Kidney epithelial cell (primary cell): ENCODE measurements at places on chromosomes 2 and 18.

DNA sequence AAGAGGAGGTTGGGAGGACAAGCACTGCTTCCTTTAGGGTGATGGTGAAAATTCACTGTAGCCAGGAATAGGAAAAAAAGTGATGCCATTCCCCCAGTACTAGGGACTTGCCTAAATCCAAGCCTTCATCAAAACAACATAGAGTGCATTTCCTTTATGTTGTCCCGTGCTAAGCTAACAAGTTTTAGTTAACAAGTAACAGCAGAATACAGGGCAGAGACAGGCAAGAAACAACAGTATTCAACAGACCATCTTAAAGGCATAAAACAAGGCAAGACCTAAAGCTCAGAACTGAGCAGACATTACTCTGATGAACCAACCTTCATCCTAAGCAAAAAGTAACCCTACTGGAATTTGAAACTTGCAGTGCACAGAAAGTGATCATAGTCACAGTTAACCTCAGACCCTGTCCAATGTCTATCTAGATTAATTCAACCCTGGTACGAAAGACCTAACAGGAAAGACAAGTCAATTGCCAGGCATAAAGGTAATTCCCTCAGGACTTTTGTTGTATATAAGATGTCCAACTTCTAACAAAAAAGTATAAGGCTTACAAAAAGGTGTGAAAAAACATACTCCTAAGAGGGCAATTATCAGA is 34.4 kb upstream of the GALNT1 start:
- DNase-seq: no peak

DNA sequence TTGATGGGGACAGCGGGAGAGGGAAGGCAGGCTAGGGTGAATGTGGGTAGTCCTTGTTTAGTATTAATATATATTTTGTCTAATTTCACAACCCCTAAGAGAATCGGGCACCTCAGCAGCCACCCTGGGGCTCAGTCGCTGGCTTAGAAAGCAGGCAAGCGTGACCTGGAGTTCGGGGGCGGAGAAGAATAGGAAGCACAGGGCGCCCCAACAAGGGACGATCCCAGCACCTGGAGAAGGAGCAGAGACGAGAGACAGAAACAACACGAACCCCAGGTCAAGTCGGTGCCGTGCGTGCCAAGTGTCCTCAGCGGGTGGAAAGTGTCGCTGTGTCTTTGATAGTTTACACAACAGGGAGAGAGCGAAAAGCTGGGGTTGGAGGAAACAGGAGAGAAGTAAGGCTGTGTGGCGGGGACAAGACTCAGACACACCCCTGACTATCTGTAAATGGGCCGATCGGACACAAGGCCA is 95.4 kb downstream of the NFATC1 start:
- no peak for DNase-seq

GRCh38 chr18:62846313-62846712 is 131.0 kb downstream of the PHLPP1 start:
- DNase-seq: no peak

GRCh38 chr2:108980076-108980475 is 8.9 kb downstream of the EDAR start:
- DNase-seq: peak; percentile 63

GRCh38 chr18:79871481-79872091 is 73.8 kb downstream of the KCNG2 start:
- no peak for DNase-seq

- no peak for DNase-seq
Measured at GRCh38 chr18:55912071-55912470, 324.1 kb upstream of the TCF4 start.

GRCh38 chr18:5196253-5197031 is 615 bp downstream of the AKAIN1 start:
- no peak for DNase-seq

DNA sequence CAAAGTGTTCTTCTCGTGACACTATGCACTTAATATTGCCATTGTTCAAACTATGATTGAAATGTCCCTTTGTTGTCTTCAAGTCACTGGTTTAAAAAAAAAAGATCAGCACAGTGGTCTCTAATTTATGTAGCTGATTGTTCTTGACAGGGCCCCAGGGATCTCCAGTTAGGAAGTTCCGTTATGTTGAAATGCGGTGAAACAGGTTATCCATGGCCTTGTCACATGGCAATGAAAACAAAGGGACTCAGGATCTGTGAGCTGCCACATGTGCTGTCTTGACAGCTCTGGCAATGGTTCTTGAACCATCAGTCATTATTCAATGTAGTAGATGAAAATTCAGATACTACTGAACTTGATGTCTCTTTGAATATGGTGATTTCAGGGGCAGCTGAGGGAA is 147.4 kb downstream of the SETBP1 start:
- DNase-seq: no peak

- no peak for DNase-seq
Measured at GRCh38 chr18:67410075-67411070, 106.1 kb downstream of the DSEL start.
